Dermis microvascular lymphatic vessel endothelial cell (primary cell): ENCODE measurements at places on chromosomes 5 and 9.

DNA sequence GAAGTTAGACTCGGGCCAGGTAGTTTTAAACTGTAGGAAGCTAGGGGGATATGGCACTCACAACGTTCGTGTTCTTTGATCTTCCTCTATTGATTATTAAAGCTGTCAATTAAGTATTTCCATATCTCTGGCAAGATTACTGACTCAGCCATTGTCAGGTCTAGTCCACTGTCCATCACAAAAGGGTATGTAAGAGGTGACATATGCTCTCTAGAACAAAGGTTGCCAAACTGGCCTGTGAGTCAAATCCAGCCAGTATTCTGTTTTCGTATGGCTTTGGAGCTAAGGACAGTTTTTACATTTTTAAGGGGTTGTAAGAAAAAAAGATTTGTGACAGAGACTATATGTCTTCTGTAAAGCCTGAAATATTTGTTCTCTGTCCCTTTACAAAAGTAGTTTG lies 44.2 kb downstream of the FAXDC2 start:
- DNase-seq = no peak

- no peak for DNase-seq
These were observed 294.7 kb upstream of the TNC start for GRCh38 chr9:115412656-115413055.

- DNase-seq = no peak
These were observed 54.1 kb downstream of the TRIM32 start for GRCh38 chr9:116741086-116741740.

DNA sequence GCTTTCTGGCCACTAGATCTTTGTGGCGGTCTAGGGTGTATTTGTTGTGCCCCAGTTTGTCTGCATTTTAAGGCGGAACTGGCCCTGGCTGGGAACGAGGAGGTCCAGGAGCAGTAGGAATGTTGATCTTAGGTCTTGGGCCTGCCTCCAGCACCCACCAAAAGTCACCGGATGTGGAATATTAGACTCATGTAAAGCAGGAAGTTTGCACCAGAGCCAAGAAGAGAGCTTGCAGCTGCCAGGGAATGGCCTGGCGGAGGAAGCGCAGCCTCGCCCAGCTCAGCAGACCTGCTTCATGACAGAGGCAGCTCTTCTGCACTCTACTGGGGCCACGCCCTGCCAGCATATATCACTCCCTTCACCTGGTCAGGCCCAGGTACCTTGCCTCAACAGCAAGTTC lies 3.3 kb downstream of the GPX3 start:
- DNase-seq = peak; percentile 62

GRCh38 chr9:124296796-124297550 lies 39.2 kb downstream of the NEK6 start:
- DNase-seq = no peak

DNA sequence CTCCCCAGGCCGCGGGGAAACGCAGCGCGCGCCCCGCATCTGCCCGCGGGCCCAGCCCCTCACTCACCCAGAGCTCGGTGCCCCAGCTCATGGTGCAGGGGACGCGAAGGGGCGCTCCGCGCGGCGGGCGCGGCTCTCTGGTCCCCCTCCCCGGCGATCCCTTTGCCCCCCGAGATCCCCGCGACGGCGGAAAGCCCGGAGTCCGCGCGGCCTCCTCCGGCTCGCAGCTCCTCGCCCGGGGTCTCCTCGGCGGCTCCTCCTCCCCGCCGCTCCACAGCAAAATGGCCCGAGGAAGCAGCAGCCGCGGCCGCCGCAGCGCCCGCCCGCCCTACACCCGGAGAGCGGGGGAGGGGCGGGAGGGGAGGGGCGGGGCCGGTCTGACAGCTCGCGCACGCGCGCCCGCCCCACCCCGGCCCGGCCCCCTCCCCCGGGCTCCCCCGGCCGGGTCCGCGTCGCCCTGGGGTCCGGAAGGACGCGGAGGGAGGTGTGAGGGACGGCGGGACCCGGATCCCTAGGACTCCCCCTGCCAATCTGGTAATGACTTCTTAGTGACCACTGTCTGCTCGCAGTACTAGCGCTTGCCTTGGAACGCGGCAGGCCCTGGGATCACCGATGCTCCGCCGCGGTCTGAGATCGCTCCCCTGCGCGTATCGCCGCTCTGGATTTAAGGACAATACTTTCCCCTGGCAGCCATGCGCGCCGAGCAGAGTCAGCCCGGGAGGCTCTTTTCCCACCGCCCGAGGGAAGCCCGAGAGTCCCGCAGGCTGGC lies at the start of gene FNBP1:
Gene FNBP1, minus strand, starts transcription at position 305 of the 769 bp plus-strand sequence. Its CDS starts 214 bp downstream, at position 91.
- DNase-seq = peak; percentile 85

- no peak for DNase-seq
These were observed 71.2 kb downstream of the SHB start for GRCh38 chr9:37997636-37998374.

GRCh38 chr5:61130289-61130688 lies 32.0 kb downstream of the SMIM15 start:
- no peak for DNase-seq

- no peak for DNase-seq
These were observed 139.1 kb upstream of the MAP3K1 start for GRCh38 chr5:56676091-56676768.

GRCh38 chr5:146878476-146879172 lies at the start of gene PPP2R2B:
Gene PPP2R2B (minus strand): TSS chr5:146878757.
- DNase-seq = peak; percentile 6

DNA sequence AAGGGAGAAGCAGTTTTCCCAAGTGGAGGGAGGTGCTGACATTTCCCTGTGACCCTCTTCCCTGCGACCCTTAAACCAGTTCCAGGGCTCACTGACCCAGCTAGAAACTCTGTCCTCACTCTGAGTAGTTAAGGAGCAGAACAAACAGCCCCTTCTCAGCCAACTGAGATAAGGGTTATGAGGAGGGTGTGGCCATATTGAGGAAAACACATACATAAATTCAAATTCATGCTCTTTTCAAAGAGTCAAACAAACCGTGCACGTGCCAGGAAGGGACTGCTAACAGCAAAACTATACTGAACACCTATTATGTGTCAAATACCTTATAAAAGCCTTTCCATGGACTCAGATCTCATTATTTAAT lies 4.9 kb upstream of the AKNA start:
- DNase-seq = no peak
